ENCODE measurements at places on chromosomes 2 and 18.

- DNase-seq, result no peak
Measured at GRCh38 chr2:99524056-99524455, 34.2 kb upstream of the REV1 start.

- DNase-seq, result no peak
Measured at GRCh38 chr2:162295009-162295408, 23.5 kb downstream of the IFIH1 start.

DNA sequence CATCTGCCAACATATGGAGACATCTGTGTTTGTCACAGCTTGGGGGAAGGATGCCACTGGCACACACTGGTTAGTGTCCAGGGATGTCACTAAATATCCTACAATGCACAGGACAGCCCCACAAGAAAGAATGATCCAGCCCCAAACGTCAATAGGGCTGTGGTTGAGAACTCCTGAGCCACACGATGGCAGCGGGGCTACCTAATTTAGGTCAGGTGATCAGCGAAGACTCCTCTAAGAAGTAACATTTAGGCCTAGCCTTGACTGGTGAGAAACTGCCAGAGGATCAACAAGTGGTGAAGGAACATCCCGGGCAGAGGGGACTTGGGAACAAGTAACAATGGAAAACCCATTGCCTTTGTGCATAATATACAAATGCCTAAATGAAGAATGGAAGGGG lies 5.0 kb upstream of the TGIF1 start:
- no peak for DNase-seq

GRCh38 chr2:18763338-18763737 lies 174.0 kb upstream of the NT5C1B start:
- DNase-seq, result no peak

DNA sequence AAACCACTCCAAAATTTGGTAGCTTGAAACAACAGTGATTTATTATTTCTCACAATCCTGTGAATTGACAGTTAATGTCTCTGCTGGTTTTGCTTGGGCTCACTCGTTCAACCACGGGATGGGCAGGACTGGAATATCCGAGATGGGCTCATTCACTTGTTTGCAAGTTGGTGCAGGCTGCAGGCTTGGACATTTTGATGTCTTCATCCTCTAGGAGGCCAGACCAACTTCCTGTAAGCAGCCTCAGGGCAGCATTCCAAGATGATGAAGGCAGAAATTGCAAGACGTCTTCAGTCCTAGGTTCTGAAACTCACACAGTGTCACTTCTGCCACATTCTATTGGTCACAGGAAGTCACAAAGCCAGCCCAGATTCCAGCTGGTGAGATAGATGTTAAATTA lies 47.1 kb downstream of the GPR39 start:
- DNase-seq, result no peak

DNA sequence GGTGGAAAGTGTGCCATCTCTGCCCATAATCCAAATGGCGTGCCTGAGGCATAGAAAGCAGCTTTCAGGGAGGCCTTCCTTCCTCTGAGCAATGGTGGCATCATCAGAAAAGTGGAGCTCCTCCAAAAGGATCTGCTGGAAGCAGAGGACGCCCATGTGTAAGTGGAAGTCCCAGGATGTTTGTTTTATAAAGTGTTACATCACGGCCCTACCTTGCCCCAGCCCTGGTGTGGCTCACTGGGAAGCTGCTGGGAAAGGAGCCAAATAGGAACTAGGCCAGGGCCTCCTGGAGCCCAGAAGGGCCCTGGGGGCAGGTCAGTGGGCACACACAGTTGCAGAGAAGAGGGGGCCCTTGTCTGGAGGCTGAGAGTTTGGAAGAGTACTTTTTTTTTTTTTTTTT lies 4.2 kb upstream of the ODC1 start:
- DNase-seq, result no peak

GRCh38 chr2:46162329-46163097 lies 134.7 kb upstream of the EPAS1 start:
- no peak for DNase-seq

GRCh38 chr2:72271276-72271614 lies 123.6 kb upstream of the CYP26B1 start:
- no peak for DNase-seq

DNA sequence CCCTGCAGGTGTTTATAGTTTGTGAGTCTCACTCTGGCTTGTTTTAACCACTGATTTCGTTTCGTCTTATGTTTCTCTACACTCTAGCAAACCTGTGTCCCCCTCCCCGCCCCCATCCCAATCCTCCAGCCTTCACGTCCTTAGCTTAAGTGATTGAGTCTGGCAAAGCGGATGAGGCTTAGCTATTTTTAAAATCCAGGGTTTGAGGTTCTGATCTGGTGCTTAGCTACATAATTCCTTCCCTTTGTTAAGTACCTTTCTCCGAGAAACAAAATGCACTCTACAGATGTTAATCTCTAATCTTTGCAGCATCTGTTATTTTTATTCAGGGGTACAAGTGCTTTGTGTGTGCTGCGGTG lies 7.8 kb downstream of the AGAP1 start:
- no peak for DNase-seq

DNA sequence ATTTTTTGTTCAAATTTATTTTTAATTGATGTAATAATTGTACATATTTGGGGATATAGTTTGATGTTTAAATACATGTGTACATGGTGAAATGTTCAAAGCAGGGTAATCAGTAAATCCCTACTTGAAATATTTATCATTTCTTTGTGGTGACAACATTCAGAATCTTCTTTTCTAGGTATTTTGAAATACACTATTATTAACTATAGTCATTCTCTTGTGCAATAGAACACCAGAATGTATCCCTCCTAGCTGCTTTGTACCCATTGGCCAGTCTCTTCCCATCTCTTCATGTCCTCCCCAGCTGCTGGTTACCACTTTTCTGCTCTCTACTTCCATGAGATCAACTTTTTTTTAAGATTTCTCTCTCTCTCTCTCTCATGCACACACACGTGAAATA lies 126.5 kb downstream of the ZNF407 start:
- no peak for DNase-seq

DNA sequence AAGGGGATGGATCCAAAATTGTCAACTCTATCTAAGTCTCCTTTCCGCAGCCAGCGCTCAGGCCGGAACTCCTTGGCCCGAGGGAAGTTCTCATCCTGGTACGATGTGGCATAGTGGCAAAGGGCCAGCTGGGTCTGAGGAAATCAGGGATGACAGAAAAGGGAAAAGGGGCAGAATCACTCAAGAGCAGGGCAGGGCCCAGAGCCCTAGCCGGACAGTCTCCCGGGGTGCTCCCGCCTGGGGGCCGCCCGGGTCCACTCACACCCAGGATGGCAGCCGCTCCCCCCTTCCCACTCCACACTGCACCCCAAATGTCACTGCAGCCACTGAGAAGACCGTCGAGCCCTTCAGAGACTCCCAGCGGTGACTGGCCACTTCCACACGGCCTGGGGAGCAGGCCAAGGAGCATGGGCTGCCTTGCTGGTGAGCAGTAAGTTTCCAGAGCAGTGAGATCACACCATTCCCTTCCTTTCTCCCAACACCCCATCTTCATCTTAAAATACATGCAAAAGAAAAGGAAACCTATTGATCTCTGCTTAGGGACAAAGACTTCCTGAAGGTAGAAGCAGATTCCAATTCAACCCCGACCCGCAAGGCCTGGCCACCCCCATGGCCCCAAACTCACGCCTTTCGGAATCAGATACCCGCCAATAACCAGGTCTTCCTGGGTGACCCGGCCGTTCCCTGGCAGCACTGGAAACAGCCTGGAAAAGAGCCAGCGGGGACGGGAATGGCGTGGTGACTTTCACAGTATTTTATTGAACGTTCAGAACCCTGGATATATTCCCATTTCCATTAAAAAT lies 26.7 kb downstream of the CYP27C1 start:
- no peak for DNase-seq

DNA sequence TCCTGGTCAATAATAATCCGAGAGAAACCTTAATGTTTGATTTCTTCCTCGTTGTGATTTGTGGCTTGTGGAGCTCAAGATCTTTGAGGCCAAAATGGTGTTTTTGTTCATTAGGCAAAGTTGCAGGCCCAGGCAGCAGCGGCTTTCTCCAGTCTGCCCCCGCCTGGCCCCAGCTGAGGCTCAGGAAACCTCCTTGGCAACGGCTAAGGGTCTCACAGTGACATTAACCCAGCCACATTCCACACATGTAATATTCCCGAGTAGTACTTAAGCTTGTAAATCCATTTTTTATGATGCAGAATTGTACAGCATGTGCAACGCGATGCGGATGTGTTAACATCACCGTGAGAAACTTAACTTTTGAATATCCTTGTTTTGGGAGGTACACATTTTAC lies 200.1 kb downstream of the BCL11A start:
- DNase-seq, result no peak

DNA sequence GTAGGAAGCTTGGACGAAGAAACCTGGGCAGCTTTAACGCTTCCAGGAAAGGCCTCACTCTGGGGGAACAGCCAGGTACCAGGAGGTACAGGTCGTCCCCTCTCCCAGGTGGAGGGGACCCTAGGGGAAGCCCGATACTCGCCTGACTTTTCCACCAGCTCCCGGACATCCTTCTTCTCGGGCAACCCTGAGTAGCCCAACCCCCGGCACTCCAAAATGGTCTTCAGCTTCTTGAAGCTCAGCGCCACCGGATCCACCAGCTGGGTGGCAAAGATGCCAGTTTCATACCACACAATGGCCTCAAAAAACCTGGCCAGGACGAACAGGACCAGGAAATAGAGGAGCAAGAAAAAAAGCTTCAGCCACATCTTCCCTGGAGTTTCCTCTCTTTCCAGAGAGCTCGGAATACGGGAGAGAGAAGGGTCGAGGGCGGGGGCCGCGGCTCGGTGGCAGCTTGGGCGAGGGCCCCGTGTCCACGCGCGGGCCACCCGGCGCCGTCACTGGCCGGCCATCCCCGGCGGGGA lies 1.1 kb downstream of the RNF103 start:
- DNase-seq, result no peak

GRCh38 chr2:172823261-172823850 lies 87.7 kb downstream of the RAPGEF4 start:
- DNase-seq, result no peak

- no peak for DNase-seq
Measured at GRCh38 chr2:29343830-29344229, 228.6 kb downstream of the CLIP4 start.

DNA sequence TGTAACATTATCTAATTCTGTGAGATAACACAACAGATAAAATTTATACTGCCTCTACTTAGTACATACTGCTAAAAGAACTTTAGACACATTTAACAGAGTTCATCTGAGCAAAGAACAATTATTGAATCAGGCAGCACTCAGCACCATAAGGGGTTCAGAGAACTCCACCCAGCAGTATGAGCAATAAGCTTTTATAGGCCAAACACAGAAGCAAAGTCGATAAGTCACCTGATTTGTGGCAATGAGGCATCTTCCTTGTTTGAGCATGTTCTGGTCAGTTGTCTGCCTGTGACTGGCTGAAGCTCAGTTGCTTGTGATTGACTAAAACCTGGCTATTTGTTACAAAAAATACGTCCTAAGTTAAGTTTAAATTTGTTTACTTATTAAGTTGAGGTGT lies 746.1 kb upstream of the DDX18 start:
- DNase-seq, result no peak

Measured in hypothalamus (tissue), 51 donors.